COLO829 (cell line): ENCODE measurements at places on chromosomes 16 and 17.
A peak's percentile ranks its signal among the peaks of the same experiment; 100 is the strongest.

DNA sequence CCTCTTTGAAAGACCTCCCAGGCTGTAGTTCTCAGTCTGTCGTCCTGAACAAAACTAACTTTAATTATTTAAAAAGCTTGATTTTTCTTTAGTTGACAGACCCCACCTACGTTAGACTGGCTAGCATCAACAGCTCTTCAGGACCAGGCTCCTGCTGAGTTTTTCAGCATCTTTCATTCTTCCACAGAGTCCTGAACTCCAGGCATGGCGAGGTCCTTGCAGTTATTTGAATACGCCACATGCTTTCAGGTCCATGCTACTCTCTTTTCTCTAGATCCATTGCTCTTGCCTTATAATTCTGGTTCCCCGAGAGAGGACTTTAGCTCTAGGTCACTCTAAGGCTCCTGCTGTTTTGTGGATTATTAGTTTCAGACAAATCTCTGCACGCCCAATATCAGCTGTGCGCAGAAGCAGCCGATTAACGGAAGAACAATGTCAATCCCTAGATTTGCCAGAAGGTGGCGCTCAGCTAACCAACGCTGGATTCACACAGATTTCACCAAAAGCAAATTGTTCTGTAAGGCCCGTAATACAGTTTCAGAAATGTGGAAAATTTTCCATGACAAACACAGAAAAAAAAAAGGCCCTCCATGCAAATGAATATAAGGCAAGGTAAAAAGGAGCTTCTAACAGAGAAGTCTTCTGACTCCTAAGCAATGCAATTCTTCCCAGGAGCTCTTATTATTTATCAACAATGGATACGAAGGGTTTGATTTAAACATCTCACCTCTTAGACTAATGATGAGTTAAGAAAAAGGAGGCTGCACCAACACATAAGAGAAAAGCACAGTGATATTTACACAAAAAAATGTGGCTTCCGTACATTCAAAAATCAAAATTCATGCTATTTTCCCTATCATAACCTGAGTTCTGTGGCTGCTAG, 33.5 kb upstream of the BCO1 start:
- peak; percentile 41 for DNase-seq

DNA sequence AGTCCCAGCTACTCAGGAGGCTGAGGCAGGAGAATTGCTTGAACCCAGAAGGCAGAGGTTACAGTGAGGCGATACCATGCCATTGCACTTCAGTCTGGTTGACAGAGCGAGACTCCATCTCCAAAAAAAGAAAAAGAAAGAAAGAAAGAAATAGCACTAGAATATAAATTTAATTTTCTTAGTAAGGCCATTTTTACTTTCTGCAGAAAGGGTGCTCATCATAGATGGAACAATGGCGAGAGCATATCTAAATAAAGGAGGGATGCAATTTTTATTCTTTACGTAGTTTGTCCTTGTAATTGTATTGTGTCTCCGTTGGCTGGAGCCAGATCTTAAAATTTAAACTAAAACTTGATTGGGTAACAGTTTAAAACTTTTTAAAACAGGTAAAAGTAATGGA, 85.6 kb upstream of the RPRML start:
- no peak for DNase-seq

DNA sequence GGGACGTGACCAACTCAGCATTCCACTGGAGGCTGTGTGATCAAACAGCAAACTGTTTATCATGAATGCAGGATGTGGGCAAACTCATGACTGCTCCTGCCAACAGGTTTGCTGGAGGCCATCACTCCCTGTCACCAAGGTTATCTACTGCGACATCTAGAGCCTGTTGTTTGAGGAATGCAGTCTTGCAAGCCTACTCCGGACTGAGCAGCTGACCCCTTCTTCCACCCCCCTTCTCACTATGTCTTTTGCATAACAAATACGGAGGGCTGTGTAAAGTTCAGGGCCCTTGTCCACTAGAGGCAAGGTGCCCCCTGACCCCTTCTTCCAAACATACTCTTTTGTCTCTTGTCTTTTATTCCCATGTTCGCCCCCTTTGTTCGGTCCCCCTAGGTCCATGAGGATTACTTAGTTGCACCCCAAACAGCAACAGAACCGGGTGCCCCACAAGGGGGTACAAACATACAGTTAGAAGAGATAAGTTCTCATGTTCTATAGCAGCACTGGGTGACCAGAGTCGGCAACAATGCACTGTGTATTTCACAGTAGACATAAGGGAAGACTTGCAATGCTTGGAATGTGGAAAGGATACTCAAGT, 28.7 kb downstream of the MEAK7 start:
- no peak for DNase-seq

DNA sequence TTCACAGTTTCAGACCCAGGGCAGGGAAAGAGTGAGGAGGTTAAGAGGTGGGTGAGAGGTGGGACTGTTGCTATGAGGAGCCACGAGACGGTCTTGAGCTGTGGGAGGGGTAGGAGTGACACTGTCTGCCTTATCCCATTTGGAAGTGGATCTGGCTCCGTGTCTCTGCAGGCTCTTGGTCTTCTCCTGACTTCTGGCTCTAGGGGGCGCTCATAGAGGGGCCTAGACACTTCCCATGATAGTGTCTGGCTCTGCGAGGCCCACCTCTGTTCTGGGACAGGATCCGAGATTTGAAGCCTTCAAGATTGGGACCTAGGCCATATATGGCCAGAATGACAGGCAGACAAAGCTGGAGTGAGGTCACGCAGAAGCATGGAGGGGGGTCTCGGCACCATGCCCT, 204.5 kb downstream of the GSG1L start:
- DNase-seq: no peak

- peak; percentile 57 for DNase-seq
Observed at GRCh38 chr17:57295526-57296023, 39.3 kb downstream of the MSI2 start.
